ENCODE measurements at places on chromosomes 4 and X.

- DNase-seq: no peak
Measured at GRCh38 chr4:137367620-137368019, 164.7 kb downstream of the PCDH18 start.

GRCh38 chr4:153419673-153420278 is 46.4 kb upstream of the TMEM131L start:
- no peak for DNase-seq

- DNase-seq: peak; percentile 63
Measured at GRCh38 chr4:80263541-80264351, 2.7 kb upstream of the FGF5 start.

- no peak for DNase-seq
Measured at GRCh38 chrX:79604364-79604763, 237.2 kb upstream of the ITM2A start.

DNA sequence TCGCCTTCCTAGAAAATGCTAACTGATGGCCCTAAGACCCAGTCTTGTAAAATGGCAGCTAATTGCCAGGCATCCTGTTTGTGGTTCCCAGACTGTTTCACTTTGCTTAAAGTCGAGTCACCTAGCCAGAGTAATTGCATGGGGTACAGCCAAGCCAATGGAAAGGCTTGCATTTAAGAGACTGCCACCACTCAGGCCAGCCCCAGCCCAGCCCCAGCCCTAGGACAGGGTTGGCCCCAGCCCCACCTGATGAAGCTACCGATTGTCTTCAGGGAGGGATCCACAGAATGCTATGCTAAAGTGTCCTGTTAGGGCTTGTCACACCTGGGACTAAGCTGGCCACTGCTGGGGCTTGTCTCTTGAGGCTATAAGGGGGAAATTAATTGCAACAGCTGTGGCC is 194.6 kb upstream of the KLF3 start:
- no peak for DNase-seq

All from retina (tissue), 1 donor.